ENCODE measurements at places on chromosomes 2 and 18.

- no peak for DNase-seq
These were observed 317.5 kb downstream of the TMX3 start for GRCh38 chr18:68397241-68398035.

GRCh38 chr2:231207734-231208133 lies 9.3 kb downstream of the ARMC9 start:
- no peak for DNase-seq

GRCh38 chr2:157363612-157364101 lies 38.0 kb upstream of the ERMN start:
- DNase-seq = no peak

DNA sequence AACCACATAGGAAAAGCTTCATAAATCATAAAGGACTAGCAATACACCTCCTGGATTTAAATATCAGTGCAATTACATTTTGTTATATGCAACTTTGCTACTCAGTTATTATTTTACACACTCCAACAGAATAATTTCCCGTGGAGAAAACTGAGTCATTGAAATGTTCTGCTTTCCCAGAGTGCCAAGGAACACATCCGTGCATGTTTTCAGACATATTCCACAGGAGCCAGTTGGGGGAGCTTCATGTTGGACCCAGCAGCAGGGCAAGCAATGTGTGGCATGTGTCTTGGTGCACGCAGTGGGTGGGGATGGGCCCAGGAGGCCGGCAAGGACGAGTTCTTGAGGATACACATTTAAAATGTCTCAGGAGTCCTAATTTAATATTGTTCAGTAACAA lies 14.4 kb upstream of the SMIM21 start:
- no peak for DNase-seq

Data from stimulated activated CD4-positive, alpha-beta T cell treated with anti-CD3 and anti-CD28 coated beads, Interleukin-1b, Interleukin-23, amount 100 ng/mL, for 24 hours (primary cell).